Hematopoietic multipotent progenitor cell treated with erythropoietin and hydrocortisone succinate and interleukin-3 and kit ligand, for 17 days (in vitro differentiated cells): ENCODE measurements at places on chromosomes 1 and 21.

- no peak for DNase-seq
Observed at GRCh38 chr1:47703981-47704596, 266.2 kb downstream of the FOXD2 start.

DNA sequence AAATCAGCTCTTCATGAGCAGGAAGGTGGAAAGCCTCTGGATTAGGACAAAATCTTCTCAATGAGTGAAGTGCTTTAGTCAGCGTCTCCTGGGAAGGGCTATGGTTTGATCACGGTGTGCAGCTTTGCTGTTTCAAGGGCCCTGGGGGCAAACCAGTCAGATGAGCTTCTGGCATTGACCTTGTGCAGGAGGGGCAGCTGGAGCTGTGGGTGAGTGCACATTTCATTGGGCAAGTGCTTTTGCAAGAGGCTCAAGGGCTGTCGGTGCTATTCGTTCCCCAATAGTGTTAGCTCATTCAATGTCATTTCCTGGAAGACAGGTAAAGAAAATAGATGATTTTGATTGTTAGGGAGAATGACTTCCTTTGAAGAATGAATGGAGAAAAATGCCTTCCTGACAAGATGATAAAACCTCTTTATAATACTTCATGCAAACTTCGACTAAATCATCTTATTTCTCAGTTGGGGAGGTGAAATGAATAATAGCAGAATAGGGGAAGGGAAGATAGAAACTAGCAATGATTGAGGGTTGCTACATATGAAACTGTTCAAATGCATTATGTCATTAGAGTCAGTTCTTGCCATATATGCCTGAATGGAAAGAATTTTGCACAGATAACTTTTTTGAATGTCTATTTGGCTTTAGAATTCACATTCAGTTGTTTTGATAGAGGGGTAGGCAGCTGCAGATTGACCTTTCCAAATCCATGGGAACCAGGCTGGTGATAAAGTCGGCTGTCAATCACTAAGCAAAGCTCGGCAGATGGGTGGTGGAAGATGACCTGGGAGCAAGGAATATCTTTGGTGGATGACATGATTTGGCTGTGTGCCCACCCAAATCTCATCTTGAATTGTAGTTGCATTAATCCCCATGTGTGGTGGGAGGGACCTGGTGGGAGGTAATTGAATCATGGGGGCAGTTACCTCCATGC, 12.9 kb upstream of the DISC1 start:
- no peak for DNase-seq

- DNase-seq: no peak
Observed at GRCh38 chr1:236159704-236160539, 17.6 kb downstream of the GPR137B start.

GRCh38 chr1:94884106-94884505, 42.8 kb downstream of the CNN3 start:
- no peak for DNase-seq

GRCh38 chr1:109255097-109255651, 5.8 kb downstream of the CELSR2 start:
- DNase-seq: no peak

GRCh38 chr1:3688356-3689137, 36.2 kb downstream of the TP73 start:
- no peak for DNase-seq

GRCh38 chr1:75795703-75796193, 934 bp upstream of the MSH4 start:
- DNase-seq: no peak

DNA sequence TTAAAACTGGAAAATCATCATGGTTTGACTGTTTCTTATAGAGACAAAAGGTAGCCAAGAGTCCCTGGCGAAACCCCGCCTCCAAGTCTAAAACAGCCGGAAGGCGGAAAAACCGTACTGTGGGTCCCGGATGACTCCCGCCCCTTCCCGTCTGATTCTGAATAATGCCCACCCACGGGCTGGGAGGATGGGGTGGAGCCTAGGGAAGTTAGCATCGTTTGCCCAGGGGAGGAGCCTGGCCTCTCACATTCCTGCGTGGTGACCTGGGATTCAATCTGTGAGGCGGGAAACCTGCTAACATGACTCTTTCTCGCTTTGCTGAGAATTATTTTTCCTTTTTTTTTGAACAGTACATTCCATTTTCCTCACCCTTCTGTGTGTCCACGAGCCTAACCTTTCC, 124.9 kb downstream of the KCNK1 start:
- DNase-seq: no peak

DNA sequence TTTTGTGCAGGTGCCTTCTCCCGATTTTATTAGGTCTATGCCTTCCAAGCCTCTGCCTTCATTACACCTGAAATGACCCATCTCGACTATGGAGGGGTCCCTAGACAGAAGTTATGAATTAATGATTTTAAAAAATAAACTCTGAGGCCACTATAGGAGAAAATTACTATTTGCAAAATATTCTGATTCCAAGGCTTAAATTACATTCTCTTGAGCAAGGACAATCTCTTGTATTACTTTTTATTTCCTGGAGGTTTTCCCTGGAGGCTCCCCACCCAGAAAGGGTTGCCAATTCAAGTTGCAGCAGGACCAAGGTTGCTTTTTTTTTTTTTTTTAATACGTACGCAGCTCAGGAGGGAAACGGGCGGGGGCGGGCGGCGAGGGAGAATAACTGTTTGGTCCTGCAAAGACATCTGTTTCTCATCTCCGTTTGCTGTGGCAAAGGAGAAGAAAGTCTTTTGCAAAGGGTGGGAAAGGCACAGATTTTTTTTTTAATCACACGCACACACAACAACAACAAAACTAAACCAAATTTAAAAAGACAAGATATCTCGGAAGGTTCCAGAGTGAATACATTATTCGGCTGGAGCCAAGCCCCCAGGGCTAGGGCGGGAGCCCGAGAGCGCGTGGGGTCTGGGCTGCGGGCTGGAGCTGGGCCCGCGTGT, 618 bp upstream of the SERTAD4 start:
- no peak for DNase-seq
